Cardiac muscle cell (in vitro differentiated cells and primary cell): ENCODE measurements at places on chromosomes 3 and 15. TPM values are rescaled to one million over a fixed set of nuclear protein-coding genes. Genes with fewer than 3 reads are reported as not detected.

SYNPR gene
- total RNA-seq: 0.36 and 0.60 TPM in 2 replicates

NEO1 gene
- total RNA-seq: 28.2 and 37.4 TPM in 2 replicates

ACTR8 gene
- total RNA-seq: 31.9 and 35.9 TPM in 2 replicates

GPR156 gene
- total RNA-seq: 0.18 and 0.36 TPM in 2 replicates

COLQ gene
- 4.5 and 10.4 TPM in 2 replicates for total RNA-seq

SLC38A3 gene
- 9.5 and 14.7 TPM in 2 replicates for total RNA-seq

GCNT3 gene
- total RNA-seq: not detected in 2 replicates
